ENCODE measurements at places on chromosomes 7 and 10. TPM values are rescaled to one million over a fixed set of nuclear protein-coding genes. Genes with fewer than 3 reads are reported as not detected.

DNA sequence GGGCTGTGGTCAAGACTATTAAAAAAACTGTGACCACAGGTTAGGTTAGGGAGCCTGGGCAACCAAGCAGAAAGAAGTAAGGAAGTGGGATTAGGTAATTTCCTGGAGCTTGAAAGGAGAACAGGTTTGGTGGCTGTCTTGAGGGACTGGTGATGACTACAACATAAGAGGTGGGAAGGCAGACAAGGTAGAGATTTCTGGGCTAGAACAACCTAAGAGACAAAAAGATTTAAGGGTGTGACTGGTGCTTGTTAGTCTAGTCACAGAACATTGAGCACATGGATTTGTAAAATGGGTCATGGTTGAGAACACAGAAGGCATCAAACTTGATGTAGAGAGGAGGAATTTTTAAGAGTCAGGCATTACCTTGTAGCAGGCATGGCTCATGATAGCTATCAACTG is 123.7 kb upstream of the ASAH2 start:
- DNase-seq, result no peak

DNA sequence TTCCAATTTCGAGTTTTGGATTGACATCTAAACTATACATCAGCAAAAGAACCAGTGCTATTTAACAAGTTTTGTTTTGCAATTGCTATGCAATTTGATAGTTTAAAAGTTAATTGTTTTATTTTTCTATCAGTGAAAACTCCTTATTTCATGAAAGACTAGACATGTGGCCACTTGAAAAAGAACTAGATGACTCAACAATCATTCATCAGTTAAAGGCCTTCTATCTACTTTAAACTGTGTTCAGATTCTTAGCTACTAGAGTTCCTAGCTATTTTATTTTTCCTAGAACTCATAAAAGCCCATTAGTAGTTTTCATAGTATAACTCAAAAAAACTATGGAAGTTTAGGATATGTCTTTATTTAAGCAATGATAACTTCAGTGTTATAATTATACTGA is 104.6 kb upstream of the LSM8 start:
- DNase-seq, result no peak

- no peak for DNase-seq
These were observed 10.6 kb upstream of the LIPM start for GRCh38 chr10:88791924-88792323.

DNA sequence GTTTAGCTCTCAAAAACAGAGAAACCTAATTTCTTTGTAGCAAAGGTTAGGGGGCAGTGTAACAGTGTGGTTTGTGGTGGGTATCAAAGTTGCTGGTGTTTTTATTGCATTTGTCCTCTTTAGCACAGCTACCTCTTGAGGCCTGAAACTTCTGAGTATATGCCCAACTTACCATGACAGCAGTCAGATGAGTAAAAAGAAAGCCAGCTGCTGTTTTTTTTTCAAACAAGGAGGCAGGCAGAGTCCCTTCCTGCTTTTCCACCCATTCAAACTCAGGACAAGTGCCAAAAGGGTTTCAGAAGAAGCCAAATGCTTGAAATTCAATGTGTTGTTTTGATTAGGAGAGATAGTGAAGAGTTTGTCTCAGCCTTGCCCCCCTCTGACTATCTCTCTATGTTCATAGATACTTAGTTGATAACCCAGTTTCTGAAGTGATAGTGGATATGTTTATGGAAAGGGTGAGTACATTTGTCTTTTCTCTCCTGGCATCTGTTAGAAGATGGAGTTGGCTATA is 23.1 kb downstream of the GBF1 start:
- no peak for DNase-seq

DNA sequence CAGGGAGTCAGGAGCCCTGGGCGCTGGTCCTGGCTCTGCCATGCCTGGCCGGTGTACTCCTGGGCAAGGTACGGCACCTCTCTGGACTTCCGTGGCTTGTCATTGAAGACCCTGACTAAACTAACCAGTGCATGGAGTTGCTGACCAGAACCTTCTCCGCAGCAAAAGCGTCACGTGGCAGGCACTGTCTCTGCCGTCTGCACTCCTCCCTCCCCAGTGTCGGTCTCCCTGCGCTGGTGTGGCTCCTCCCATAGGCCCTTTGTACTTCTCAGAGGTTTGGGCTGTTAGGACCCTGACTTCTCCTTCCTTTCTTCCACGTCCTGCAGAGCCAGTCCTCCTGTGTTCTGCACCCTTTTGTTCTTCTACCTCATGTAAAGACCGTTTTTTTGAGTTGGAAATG is 100.6 kb upstream of the CREB5 start:
- DNase-seq, result no peak

- no peak for DNase-seq
These were observed 15.2 kb upstream of the C10orf105 start for GRCh38 chr10:71734797-71735196.

- DNase-seq, result no peak
These were observed 55.7 kb downstream of the ADK start for GRCh38 chr10:74206746-74207145.

LRIT1 gene
- total RNA-seq, result not detected
